ENCODE measurements at places on chromosomes 7 and 10. TPM values are rescaled to one million over a fixed set of nuclear protein-coding genes. Genes with fewer than 3 reads are reported as not detected.

The OR2A5 gene
- total RNA-seq, result not detected

The GJD4 gene
- total RNA-seq, result not detected

The ZNF248 gene
- 5.4 TPM for total RNA-seq

The SSC4D gene
- 0.38 TPM for total RNA-seq

The LHFPL3 gene
- not detected for total RNA-seq

The SEC24C gene
- total RNA-seq, result 62.3 TPM

The POLR2J2 gene
- total RNA-seq, result 5.3 TPM

The MASTL gene
- total RNA-seq, result 8.2 TPM

The C10orf95 gene
- total RNA-seq, result not detected

The ZC3HAV1 gene
- 58.1 TPM for total RNA-seq

The RARRES2 gene
- total RNA-seq, result not detected

The GPR26 gene
- total RNA-seq, result not detected

The VPS37D gene
- 3.9 TPM for total RNA-seq

The HOXA11 gene
- 2.9 TPM for total RNA-seq

The CHST3 gene
- total RNA-seq, result 12.7 TPM

The OR2AE1 gene
- total RNA-seq, result 0.57 TPM

The NAT16 gene
- not detected for total RNA-seq

Measured in vein endothelial cell (primary cell).